ENCODE measurements at places on chromosomes 12 and 14. TPM values are rescaled to one million over a fixed set of nuclear protein-coding genes. Genes with fewer than 3 reads are reported as not detected.

DNA sequence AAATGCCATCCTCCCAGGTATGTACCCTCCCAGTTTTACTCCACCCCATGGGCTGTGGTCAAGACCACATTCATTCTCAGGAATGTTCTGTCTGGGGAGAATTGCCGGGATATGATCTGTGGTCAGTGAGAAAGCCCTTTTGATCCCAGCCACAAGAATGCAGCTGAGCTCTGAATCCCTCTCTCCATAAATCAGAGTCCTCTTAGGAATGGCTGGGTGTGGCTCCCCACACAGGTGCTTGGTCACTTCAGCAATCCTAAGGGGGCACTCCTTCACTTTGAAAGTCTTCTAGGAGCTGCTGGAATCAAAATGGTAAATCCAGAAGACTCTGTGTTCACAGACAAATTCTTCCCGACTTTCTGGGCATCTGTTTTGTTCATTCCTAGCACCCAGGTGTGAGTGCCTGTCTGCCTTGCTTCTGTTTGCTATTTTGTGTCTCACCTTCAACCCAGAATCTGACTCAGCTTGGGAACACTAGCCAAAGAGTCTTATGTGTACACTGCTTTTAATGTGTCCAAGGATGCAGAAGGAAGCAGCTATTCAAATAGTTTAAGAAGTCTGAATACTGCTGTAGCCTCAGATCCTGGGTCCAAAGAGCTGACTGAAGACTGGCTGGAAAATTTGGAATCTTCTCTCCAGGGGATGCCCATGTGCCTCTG lies 144.6 kb upstream of the CDKN3 start:
- no peak for DNase-seq

SSPN gene
- 96.5 TPM for polyA plus RNA-seq

DNA sequence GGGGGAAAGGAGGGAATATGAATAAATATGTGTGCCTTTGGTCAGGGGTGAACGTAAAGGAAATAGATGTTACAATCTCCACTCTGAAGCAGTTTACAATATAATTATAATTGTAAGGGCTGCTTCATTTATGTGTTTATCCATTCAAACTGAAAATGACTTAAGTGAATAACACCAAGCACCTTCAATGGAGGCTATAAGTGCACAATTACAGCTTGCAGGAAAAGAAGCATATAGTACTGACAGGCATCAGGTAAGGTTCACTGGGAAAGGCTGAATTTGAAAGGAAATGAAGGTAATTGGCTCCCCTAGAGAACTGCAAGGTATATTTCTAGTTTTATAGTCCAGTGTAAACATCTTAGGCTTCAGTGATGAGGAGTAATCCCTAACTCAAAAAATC lies 192.7 kb downstream of the STXBP6 start:
- no peak for DNase-seq

GRCh38 chr14:83733670-83734069 lies 1796.3 kb upstream of the FLRT2 start:
- no peak for DNase-seq

GRCh38 chr14:72582582-72582981 lies 311.3 kb downstream of the DPF3 start:
- DNase-seq: no peak

DNA sequence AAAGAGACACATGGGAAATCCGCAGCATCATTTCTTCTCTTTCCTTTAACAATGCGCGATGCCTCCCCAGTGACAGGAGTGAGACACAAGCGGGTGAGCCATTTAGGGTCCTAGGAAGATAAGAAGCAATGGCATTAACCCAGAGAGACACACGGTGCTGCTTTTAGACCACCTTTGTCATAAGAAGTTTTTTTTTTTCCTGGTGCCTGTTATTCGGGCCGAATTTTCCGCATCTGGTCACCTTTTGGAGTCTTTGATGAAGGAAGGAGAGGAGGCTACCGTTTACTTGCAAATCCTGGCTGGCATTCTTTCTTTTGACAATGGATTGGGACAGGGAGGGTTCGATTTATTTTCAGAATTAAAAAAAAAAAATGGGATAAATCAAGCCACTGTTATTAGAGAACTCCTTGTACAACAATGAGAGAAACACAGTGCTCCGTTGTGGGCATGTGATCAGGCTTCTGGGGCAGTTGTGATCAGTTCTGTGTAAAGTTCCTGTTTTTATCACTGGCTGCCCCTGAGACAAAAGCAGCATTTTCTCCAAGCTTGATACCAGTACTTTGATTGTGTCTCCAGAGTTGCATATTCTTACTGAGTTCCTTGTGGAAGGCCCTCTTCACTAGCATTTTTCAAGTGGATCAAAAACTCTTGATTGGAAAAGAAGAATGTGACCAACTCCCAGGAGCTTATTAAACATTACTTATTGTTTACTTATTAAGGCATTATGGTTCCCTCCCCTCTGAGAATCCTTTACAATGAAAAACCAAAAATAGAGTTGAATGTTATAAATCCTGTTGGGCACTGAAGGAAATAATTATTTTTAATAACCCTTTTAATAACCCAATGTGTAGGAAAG lies 1.1 kb downstream of the DIP2B start:
- DNase-seq: peak; percentile 62

- DNase-seq: peak; percentile 25
Observed at GRCh38 chr14:47191700-47192099, 483.7 kb downstream of the MDGA2 start.

KCNK10 gene
- 0.01 TPM for polyA plus RNA-seq

DNA sequence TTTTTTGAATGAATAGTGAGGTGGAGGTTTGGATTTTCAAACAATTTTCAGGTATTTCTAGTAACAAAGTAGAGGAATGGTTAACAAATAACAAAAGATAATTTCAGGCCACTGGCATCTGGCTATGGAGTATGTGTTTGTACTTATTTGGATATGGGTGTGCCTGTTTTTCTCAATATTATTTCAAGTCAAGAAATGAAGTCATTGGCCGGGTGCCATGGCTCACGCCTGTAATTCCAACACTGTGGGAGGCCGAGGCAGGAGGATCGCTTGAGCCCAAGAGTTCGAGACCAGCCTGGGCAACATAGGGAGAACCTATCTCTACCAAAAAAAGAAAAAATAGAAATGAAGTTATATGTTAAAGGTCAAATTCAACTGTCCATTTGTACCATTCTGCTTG lies 13.9 kb downstream of the SLC35E3 start:
- DNase-seq: no peak

RFLNA gene
- 5.7 TPM for polyA plus RNA-seq

GRCh38 chr12:85253853-85254252 lies 26.2 kb upstream of the ALX1 start:
- no peak for DNase-seq

CDCA4 gene
- 28.0 TPM for polyA plus RNA-seq

AKAP5 gene
- 0.56 TPM for polyA plus RNA-seq

DNA sequence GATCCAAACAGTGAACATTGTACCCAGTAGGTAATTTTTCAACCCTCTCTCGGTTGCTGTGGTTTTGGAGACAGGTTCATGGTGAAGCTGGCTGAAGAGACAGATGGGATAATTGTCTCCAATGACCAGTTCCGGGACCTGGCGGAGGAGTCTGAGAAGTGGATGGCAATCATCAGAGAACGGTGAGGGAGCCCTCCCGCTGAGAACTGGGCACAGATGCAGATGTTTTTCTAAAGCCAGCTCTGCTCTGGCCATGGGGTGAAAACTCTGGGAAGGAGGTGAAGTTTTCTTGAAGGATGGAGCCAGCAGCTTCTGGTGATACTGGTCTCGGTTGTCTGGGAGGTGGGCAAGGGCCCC lies 6.2 kb downstream of the KHNYN start:
- no peak for DNase-seq

HOXC4 gene
- 21.6 TPM for polyA plus RNA-seq
